ENCODE measurements at places on chromosomes 12 and 14. TPM values are rescaled to one million over a fixed set of nuclear protein-coding genes. Genes with fewer than 3 reads are reported as not detected.

The RTL1 gene
- total RNA-seq: 4.2 TPM

The DAZAP2 gene
- total RNA-seq: 50.2 TPM

The AQP6 gene
- total RNA-seq: 0.20 TPM

The CINP gene
- 27.4 TPM for total RNA-seq

The GPD1 gene
- total RNA-seq: 163 TPM

The SELPLG gene
- 4.2 TPM for total RNA-seq

The TM7SF3 gene
- 45.9 TPM for total RNA-seq

The GZMH gene
- not detected for total RNA-seq

The GDF11 gene
- total RNA-seq: 3.0 TPM

The RNF212B gene
- total RNA-seq: not detected

The LRRC43 gene
- total RNA-seq: not detected

The FAM161B gene
- total RNA-seq: 3.4 TPM

The PRH1 gene
- total RNA-seq: 46.6 TPM

The ATXN3 gene
- total RNA-seq: 55.3 TPM

The SLC6A15 gene
- 1.2 TPM for total RNA-seq

The GPR84 gene
- total RNA-seq: 0.79 TPM

The PKP2 gene
- total RNA-seq: 11.5 TPM

The IGF1 gene
- total RNA-seq: 14.0 TPM

The SMCO3 gene
- total RNA-seq: 0.39 TPM

The AHNAK2 gene
- total RNA-seq: 52.0 TPM

Measured in skin of body (tissue), 3 donors.